Right forelimb (tissue), 1 donor: ENCODE measurements at places on chromosomes 13 and 19.

DNA sequence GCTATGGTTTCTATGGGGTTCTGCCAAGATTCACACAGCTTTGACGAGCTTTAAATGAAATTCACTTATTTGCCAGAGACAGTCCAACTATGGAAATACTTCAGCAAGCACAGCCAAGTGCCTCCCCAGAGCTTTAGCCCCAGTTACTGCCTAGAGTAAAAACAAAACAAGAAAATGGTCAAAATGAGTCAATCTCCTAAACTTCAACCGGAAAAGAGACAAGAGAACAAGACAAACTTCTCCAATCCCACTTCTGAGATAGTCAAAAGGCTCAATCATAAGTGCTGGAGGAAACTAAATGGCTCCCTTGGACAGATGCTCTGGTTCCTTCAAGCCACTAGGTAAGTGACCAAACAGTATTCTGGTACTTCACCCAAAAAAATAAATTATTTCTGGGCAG is 65.8 kb downstream of the KATNAL1 start:
- peak; percentile 47 for DNase-seq

- no peak for DNase-seq
These were observed 17.9 kb upstream of the CSNK1A1L start for GRCh38 chr13:37123337-37123736.

- DNase-seq, result no peak
These were observed 17.9 kb downstream of the SLC25A42 start for GRCh38 chr19:19081642-19082151.

GRCh38 chr19:10284065-10284959 is 2.4 kb upstream of the ICAM4 start:
- no peak for DNase-seq

DNA sequence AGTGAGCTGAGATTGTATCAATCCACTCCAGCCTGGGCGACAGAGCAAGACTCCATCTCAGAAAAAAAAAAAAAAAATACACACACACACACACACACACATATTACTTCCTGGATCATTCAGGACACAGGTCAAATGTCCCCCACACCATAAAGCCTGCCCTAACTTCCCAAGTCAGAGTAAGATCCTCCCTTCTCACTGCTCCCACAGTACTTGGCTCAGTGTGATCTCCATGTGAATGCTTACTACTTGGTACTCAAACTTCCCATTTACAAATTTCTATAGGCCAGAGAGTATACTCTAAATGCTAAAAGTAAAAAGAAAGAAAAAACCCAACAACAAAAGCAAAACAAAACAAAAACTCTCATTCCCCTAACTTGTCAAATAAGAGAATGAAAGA is 386.8 kb downstream of the SLITRK6 start:
- DNase-seq, result no peak

DNA sequence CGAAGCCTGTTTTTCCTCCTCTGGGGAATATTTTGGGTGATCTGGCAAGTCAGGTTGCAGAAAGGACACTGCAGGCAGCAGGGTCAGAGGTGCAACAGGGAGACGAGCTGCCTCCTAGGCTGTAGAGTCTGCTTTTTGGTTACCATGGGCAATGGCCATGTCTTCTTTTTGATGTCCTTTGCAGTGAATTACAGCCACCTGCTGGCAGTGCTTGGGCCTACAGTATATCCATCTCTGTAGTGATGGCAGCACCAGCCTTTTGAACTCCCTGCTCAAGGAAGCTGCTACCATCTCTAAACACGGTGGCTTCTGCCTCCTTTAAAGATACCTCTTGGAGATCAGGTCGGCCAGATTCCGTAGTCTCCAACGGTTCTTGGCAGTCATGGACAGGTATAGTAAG is 73.9 kb downstream of the WTIP start:
- DNase-seq, result no peak

DNA sequence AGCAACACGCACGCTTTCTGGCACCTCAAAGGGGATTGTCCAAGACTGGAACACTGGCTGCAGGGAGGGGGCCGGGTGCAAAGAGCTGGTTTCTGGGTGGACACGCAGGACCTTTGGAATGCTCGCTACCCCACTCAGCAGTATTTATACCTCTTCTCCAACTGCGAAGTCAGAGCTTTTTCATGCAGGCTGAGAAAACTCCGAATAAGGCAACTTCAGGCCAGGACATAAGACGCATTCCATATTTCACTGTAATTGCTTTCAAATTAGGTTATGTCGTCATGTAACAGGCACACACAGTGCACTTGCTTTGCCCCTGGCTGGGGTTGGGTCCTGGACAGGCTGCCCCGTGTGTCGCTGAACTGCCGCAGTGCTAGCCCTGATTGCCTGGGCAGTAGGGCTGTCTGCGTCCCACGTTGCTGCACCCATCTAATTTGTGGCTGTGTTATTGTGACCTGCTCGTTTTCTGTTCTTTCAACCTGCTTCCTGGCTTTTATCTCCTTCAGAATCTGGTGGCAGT is 44.5 kb downstream of the ACTN4 start:
- DNase-seq, result no peak

- no peak for DNase-seq
These were observed 115.4 kb downstream of the ABCC4 start for GRCh38 chr13:95185851-95186250.

DNA sequence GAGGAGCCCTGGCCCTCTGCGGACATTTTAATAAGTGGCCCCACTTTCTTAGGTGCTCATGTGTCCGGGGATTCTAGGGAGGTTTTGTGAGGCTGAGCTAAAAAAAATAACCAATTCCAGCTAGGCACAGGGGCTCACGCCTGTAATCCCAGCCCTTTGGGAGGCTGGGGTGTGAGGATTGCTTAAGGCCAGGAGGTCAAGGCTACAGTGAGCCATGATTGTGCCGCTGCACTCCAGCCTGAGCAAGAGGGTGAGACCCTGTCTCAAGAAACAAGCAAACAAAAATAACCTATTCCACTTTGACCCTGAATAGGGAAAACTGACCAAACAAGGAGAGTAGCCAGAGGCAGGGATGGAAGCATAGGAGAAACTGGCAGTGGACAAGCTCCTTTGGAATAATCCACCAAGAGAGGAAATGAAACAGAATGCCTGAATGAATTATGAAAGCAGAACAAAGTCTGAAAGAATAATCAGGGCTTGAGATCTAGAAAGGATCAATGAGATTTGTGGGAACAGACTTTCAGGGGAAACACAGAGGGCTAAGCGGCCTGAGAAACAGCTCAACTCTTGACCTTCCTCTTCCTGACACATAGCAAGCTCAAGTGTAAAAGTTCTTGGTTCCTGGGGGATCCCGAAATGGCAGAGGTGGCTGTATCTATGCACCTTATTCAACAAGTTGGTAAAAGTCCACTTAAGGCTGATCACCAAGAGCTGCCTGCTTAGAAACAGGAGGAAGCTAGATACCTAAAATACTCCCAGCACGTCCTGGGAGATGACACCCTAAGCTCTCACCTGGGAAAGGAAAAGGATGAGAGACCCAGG is 30.1 kb upstream of the FFAR2 start:
- no peak for DNase-seq

DNA sequence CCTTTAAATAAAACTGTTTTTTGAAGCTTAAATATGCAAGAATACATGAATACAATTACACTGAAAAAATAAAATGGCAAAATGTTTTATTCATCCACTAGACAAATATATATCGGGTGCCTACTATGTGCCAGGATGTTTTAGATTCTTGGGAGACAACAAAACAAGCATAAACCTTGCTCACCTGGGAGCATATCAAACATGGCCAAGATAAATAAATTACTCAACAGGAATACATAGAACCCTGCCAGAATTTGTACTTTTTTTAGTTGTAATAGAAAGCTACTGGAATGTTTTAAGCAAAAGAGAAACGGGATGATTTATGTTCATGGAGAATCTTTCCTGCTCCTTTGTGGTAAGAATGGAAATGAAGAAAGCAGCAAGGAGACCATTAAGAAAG is 2358.5 kb upstream of the PCDH20 start:
- no peak for DNase-seq

DNA sequence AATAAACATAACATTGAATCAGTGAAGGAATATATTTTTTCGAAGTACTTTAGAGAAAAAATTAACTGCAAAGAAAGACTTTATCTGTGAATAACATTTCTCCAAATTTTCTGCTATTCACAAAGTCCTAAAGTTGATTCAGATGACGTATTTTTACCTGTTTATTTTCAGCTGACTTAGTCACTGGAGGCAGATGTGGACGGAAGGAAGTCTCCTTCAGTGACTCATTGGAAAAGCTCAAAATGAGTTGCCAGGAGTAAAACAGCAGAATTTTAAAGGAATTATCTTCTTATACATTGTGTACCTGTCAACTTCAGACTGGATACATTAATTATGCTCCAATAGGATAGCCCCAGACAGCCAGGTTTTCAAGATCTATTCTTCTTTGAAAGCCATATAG is 679.3 kb upstream of the GPC6 start:
- no peak for DNase-seq

DNA sequence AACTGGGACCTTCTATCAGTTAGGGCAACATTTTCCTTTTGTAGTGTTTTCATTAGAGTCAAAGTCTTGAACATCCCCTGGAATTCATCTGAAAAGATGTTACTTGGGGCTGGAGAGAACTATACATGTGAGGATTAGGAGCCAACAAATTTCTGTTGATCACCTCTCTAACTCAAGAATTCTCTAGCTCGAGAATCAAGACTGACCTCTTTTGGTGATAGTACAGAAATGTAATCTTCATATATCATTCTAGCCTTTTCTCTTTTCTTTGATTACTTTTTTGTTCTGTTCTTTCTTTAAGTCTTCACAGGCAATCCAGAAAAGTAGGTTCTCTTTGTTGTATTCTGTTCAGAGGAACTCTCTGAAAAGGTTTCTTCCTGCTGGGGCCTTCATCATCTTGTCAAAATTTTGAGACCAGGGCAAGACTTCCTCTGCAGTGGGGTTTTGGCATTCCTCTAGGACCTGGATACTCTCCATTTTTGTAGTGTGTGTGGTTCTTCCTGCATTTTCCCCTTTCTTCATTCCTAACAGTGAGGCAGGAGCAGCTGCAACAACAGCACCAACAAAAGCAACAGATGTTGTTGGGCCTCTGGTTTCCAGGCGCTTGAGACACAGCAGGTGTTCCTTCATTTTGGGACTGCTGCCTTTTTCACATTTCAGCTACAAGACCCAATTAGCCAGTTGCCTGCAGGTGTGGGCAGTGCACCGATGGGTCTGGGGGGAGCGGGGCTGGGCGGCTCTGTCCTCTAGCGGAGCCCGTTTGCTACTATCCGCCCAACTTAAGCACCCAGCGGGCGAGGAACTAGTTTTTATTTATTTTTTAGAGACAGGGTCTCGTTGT is 26.2 kb downstream of the ELF1 start:
- no peak for DNase-seq

- no peak for DNase-seq
These were observed 8.7 kb downstream of the CCDC169 start for GRCh38 chr13:36288794-36289391.

GRCh38 chr13:98267080-98267912 is 90.2 kb upstream of the RNF113B start:
- DNase-seq, result no peak

- no peak for DNase-seq
These were observed 322.8 kb upstream of the EDNRB start for GRCh38 chr13:78241278-78241919.

- DNase-seq, result no peak
These were observed 22.9 kb upstream of the SHISA2 start for GRCh38 chr13:26074706-26075105.
